COLO829 (cell line): ENCODE measurements at places on chromosomes 2 and 18.

DNA sequence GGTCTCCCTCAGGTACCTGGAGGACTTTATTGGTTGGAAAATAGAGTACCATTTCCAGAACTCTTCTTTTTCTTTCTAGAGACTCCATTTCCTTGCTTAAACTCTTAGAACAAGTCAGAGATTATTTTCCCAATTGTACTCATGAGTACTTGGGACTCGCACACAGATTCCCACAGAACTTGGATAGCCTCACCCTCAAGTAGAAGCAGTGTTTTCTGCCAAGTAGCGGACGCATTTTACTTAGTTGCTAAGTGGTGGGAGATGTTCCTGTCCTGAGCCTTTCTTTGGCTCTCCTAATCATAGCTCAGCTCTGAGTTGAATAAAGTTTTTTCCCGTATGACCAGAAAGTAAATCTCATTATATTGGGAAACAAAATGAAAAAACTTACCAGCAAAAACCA is 17.2 kb downstream of the SLC30A3 start:
- no peak for DNase-seq

- DNase-seq, result no peak
Measured at GRCh38 chr2:218865999-218866398, 6.4 kb downstream of the WNT6 start.

GRCh38 chr2:98806236-98806697 is 75.3 kb upstream of the MGAT4A start:
- DNase-seq, result no peak

DNA sequence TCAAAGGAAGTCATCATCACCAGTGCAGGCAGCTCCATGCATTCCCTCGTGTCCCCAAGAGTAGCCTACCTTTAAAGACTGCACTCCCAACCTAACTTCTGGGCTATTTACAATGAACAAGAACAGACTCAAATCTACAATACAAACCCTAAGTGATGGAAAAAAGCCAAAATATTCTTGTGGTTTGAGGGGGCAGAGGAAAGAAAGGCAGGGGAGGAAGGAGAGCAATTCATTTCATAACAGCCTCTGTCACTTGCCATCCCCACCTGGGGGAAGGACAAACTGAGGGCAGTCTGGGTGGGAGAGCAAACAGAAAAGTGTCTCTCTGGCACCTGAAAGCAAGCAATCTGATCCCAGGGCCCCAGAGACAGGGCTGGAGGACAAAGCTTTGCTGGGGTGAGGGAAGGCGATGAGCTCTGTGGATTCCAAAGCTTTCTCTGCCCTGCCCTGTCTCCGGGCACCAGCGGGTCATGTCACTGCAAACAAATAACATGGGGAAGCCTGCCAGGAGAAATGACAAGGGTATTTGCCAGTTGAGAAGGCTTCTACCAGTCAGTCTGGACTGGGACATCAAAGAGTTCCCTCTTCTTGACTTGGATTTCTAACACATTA is 528.0 kb upstream of the TNP1 start:
- DNase-seq, result no peak

- DNase-seq, result no peak
Measured at GRCh38 chr2:233417282-233417681, 63.0 kb downstream of the DGKD start.

GRCh38 chr2:156472686-156473085 is 36.5 kb downstream of the GPD2 start:
- DNase-seq, result no peak

GRCh38 chr18:864872-865273 is 39.8 kb upstream of the ADCYAP1 start:
- peak; percentile 36 for DNase-seq

DNA sequence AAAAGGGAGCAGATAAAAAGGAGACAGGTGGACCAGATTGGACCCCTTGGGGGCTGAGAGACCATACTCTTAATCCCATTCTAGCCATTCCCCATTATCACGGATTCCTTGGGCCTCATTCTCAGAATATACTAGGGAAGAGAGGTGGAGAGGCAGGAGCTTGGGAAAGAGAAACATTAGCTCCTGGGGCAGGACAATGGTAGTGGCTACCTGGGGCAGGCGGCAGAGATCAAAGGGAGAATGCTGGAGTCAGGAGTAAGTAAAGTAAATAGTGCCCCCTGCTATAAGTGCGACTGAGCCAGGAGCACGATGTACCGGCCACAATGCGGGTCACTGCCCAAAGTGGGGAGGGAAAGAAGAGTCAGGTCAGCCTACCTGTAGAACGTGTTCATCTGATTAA is 20.4 kb upstream of the IHH start:
- DNase-seq, result no peak

GRCh38 chr18:59249199-59249774 is 24.0 kb downstream of the RAX start:
- peak; percentile 52 for DNase-seq

GRCh38 chr2:115678129-115678528 is 1235.7 kb downstream of the DPP10 start:
- DNase-seq, result no peak

- no peak for DNase-seq
Measured at GRCh38 chr2:60092781-60093180, 460.7 kb downstream of the BCL11A start.

DNA sequence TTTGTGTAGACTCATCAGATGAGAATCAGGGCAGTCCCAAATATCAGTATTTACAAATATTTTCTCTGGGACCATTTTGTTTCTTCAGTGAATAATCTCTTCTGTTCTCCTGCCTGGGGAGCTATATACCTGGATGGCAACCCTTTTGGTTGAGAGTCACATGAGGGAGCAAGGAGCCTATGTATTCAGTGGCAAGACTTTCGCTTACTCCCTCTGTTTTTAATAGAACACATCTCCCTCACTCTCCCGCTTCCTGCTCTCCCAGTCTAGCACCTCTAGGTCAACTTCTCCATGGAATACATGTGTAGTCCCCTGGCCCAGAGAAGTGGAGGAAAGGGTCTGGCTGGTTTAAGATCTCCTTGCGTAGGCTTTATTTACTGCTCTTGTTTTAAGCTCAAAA is 600.3 kb downstream of the CCDC85A start:
- DNase-seq, result no peak

DNA sequence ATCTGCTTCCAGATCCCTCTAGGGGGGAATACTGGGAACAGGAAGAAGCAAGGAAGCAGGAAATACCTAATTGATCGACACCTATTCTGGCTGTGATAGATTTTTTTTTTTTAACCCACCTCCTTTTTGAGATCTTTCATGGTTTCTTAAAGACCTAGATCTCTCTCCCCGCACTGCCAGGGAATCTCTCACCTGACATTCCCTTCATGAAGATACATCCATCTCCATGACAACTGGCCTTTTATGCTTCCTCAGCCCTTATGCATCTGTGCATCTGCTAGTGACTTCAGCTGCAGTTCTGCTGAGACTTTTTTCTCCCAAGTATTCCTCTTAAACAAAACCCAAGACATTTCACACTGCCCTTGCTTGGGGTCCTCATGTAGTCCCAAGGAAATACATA is 21.1 kb upstream of the CPO start:
- no peak for DNase-seq

GRCh38 chr2:110770404-110770958 is 38.1 kb downstream of the ACOXL start:
- DNase-seq, result no peak

- DNase-seq, result no peak
Measured at GRCh38 chr18:12029786-12030584, 48.7 kb downstream of the IMPA2 start.

GRCh38 chr2:216389570-216389969 is 17.3 kb upstream of the MARCHF4 start:
- no peak for DNase-seq

GRCh38 chr18:2480536-2480935 is 90.8 kb downstream of the METTL4 start:
- no peak for DNase-seq

GRCh38 chr18:42458226-42458625 is 503.2 kb downstream of the PIK3C3 start:
- DNase-seq, result no peak

DNA sequence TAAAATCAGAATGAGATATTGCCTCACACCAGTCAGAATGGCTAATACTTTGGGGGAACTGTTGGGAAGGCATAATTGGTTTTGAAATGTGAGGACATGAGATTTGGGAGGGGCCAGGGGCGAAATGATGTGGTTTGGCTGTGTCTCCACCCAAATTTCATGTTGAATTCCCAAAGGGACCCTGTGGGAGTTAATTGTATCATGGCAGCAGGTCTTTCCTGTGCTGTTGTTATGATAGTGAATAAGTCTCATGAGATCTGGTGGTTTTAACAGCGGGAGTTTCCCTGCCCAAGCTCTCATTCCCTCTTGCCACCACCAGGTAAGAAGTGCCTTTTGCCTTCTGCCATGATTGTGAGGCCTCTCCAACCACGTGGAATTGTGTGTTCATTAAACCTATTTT is 59.6 kb downstream of the CSRNP3 start:
- DNase-seq, result no peak

- DNase-seq, result no peak
Measured at GRCh38 chr2:58923869-58924268, 682.7 kb upstream of the FANCL start.
